ENCODE measurements at places on chromosomes 12 and 14.

- DNase-seq: no peak
Observed at GRCh38 chr12:46103559-46104383, 113.4 kb upstream of the SCAF11 start.

- no peak for DNase-seq
Observed at GRCh38 chr12:88113871-88114270, 28.0 kb downstream of the CEP290 start.

DNA sequence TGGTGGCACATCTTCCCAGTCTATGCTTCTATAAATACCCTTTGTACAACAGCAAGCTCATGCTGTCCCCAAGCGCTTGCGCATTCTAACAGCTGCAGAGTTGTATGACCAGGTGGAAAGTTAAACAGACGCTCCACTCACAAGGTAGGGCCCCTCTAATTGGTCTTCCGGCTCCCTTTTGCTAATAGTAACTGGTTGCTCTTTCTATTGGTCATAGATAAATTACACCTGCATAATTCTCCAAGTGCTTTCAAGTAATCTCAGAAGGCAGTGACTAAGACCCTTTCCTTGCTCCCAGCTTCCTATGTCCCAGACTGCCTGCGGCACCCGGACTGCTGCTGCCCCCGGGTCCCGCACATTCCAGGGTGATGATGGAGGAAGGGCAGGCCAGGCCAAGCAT lies 6.1 kb upstream of the TSPAN9 start:
- DNase-seq: no peak

DNA sequence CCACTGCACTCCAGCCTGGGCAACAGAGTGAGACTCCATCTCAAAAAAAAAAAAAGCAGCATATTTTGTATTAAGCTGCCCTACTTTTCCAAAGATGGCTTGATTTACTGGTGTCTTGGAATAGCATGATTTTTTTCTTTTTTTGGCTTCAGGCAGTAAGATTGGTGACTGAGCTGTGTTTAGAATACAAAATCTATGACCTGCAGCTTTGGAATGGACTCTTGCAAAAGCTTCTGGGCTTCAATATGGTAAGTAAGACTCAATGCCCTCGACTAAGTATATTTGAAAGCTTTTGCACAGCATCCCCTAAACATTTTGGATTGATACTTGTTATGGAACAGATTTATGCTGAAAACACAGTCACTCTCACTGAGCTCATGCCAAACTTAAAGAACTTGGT lies 87.8 kb downstream of the KNTC1 start:
- DNase-seq: no peak

All from activated naive CD4-positive, alpha-beta T cell (primary cell).